ENCODE measurements at places on chromosomes 12 and 14. TPM values are rescaled to one million over a fixed set of nuclear protein-coding genes. Genes with fewer than 3 reads are reported as not detected.

Gene SPX
- polyA plus RNA-seq: 14.6 TPM

Gene INHBE
- polyA plus RNA-seq: 0.53 TPM

GRCh38 chr12:130517588-130517987 lies 179.9 kb downstream of the PIWIL1 start:
- no peak for DNase-seq

DNA sequence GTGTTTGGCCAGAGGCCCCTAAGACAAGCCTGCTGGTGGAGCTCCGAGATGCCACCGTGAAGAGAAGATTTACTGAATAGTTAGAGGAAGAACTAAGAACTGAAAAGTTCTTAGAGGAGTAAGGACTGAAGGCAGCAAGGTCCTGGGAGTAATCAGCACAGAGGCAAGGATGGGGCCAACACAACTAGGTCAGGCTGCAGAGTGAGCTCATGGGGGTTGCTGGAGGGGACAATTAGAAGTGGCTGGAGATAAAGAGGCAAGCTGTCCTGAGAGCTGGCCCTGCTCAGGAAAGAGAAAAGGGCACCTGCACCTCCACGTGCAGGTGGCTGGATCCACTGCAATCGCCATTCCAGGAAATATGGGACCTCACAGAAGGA lies 52.7 kb downstream of the NFKBIA start:
- no peak for DNase-seq

GRCh38 chr14:20306079-20306423 lies 300 bp upstream of the TTC5 start:
- DNase-seq: no peak

- DNase-seq: no peak
Measured at GRCh38 chr12:104672501-104673265, 215.9 kb downstream of the CHST11 start.

- DNase-seq: peak; percentile 49
Measured at GRCh38 chr12:32947206-32948067, 50.9 kb upstream of the PKP2 start.

All from renal pelvis (tissue), 12 donors.